B cell (primary cell): ENCODE measurements at places on chromosomes 1 and 21.

DNA sequence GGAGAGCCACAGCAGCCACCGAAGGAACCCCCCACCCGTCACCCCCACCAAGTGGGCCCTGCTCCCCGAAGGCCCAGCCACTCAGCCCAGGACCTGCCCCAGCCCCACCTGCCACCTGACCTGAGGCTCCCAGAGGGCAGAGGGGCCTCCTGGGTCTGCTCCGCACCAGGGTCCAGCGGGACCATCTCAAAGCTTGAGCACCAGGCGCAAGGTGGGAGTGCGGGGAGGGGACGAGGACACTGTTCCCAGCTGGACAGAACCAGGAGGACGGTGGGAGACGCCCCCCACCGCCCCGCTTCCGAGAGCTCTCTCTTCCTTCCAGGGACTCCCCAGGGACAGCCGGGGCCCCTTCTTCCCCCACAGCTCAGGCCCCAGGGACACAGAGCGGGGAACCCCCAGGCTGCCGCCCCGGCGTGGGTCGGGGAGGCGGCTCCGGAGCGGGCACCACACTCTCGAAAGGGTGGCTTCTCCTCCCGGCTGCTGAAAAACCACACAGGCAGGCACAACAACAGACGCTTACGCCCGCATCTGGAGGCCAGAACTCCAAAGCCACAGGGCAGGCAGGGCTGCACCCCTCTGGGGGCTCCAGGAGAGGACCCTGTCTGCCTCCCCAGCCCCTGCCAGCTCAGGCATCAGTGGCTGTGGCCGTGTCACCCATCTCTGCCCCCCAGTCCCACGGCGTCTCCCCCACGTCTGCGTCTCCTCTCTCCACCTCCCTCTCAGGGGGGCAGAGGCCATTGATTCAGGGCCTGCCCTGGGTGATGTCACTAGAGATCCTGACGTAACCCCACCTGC, 1.9 kb upstream of the TTLL10 start:
- peak; percentile 90 for DNase-seq

DNA sequence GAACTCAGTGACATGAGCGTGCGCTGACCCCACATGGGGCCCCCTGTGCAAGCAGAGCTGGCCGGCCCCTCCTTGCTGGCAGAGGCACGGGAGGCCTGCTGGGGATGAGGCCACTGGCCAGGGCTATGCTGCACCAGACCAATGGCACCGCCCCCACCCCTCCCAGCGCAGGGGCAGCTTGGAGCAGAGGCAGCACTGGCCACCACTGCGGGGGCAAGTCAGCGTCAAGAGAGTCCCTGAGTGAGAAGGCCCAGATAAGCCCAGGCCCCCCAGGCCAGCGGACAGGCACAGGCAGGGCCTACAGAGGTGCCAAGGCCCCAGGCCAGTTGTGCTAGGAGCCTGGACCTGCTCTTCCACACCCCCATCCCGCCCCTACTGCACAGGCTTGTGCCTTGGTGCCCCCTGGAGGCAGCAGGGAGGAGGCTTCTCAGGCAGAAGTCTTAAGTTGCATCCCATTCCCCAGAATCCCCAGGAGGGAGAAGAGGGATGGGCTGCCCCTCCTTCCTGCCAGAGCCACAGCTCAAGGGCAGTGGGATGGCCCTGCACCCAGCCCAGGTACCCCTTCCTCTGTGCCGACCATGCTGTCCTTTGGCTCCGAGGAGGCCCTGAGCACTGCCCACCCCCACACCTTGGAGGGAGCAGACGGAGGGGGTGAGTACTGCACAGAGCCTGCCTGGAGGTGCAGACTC, 35.8 kb downstream of the EPHX1 start:
- no peak for DNase-seq

DNA sequence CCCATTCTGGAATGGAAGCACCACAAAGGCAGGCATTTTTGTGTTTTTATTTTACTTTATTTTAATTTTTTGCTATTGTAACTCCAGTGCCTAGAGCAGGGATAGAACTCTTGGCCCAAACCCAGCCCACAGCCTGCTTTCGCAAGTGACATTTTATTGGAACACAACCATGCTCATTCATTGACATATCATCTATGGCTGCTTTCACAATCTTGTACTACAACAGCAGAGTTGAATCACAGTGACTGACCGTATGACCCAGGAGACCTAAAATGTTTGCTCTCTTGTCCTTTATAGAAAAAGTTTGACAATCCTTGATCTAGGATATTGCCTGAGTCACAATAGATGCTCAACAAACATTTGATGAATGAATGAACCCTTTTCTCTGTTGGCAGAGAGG, 83.9 kb upstream of the ATP1A1 start:
- no peak for DNase-seq

- no peak for DNase-seq
Observed at GRCh38 chr1:81920245-81920740, 119.6 kb downstream of the ADGRL2 start.

DNA sequence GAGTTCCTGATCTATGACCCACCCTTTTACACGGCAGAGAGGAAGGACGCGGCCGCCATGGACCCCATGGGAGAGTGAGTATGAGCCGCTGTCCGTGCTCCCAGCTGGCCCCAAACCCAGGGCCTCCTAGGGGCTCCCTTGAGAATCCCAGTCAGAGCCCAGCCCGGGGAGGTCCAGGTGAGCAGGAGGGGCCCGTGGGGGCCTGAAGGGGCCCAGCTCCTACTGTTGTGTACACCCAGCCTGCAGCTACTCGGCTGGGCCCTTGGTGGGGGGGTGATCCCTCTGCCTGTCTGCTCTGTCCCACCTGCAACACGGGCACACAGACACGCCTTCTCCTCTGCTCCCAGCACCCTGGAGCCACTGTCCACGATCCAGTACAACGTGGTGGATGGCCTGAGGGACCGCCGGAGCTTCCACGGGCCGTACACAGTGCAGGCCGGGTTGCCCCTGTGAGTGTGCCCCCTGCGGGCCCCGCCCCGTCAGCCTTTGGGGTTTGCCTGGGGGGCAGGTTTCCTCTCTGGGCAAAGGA, 28.6 kb upstream of the LRRC3 start:
- no peak for DNase-seq

DNA sequence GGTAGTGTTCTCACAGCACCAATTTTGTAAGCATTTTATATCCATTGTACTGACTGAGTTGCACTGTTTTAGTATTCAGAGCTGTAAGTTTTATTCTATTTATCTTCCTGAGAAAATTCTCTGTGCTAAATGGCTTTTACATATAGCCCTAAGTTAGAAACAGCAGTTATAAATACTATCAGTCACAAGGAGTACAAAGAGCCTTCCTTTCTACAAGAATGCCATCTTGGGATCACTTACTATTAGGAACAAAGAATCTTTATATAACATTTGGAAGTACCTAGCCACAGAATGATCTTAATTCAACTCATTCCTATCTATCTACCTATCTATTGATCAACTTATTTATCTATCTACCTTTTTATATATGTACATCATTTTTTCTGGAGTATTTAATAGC, 423.9 kb upstream of the RGS18 start:
- no peak for DNase-seq

GRCh38 chr1:159483501-159483900, 44.0 kb downstream of the OR10J1 start:
- DNase-seq = no peak

- DNase-seq = no peak
Observed at GRCh38 chr21:37445228-37445627, 78.7 kb downstream of the DYRK1A start.

DNA sequence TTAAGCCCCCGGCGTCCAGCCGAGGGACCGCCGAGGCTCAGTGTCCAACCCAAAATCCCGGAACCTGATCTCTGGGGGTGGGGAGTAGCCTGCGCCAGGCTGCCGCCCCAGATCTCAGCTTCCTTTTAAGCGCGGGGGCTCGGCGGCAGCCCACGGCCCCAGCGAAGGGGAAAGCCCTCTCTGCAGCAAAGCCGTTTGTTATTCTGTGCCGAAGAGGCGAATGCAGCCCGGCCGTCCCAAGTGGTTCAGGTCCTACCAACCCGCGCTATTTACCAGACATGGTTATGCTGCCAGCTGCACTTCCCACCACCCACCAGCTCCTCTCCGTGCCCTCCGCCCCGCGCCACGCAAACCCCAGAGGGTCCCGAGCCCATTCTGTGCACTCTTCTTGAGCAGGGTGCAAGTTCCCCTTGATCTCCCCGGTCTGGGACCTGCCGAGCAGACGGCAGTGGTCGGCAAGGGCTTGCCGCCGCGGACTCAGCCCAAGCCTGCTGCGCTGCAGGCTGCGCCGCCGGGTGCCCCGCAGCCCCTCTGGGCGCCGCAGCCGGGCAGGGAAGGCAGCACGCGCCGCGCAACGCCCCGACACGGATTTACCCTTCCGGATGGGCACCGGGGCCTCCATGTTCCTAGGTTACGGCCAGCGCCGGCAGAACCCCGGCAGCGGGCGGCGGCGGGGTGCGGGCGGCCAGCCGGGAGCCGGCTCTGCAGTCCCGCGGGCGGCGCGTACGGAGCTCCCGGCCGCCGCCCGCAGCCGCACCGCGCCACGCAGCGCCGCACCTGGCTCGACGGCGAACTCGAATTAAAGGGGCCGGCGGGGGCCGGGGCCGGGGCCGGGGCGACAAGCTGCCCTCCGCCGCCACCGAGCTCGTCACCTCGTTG, 738 bp upstream of the KCNA2 start:
- DNase-seq = peak; percentile 59

GRCh38 chr21:44286086-44286715, 525 bp downstream of the AIRE start:
- no peak for DNase-seq

DNA sequence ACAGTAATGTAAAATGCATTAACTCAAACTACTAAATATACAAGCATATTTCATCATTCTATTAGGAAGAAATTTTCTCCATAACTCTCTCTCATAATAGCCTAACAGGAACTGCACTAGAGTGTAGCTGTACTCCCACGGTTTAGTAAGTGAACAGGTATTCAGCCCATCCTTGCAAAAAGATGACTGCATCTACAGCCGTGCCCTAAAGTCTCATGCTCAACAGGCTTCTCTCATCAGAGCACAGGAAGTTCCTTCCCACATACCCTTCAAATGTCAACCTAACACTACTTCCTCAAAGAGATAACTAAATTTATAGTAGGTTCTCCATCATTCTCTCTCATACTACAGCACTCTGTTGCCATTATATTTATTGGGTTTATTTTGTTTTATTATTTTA, 251.6 kb downstream of the AKT3 start:
- DNase-seq = peak; percentile 8

DNA sequence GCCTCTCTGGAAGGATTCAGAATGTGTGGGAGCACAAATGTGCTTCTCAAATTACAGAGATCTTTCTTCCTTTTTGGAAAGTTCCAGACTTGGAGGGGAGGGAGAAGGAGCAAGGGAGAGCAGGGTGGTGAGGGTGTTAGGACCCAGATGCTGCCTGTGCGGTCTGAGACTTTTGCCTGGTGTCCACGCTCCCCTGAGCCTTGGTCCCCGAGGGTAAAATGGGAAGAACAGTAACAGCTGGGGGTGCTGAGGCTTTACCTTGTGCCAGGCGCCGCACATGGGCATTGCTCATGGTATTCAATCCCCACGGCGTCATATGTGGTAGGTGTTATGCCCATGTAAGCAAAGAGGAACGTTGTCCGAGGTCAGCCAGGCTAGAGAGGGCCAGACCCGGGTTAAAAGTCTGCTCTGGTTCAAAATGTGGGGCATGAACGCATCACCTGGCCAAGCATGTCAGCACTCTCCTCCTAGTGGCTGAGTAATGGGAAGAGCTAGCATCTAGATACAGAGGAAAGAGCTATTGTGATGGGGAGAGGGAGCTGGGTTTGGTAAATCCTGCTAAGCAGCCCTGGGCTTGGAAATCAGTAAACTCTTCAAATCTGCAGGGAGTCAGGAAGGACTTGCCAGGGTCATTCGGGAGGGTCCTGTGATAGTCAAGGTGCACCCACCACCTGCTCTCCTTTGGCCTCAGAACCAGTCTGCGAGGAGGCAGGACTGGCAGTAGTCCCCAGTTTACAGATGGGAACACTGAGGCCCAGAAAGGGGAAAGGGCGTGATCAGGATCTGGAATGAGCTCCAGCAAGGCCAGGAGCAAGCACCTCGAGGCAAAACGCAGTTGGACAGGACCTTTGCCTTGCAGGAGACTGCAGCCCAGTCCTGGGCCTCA, 4.5 kb upstream of the RUNX3 start:
- peak; percentile 68 for DNase-seq

DNA sequence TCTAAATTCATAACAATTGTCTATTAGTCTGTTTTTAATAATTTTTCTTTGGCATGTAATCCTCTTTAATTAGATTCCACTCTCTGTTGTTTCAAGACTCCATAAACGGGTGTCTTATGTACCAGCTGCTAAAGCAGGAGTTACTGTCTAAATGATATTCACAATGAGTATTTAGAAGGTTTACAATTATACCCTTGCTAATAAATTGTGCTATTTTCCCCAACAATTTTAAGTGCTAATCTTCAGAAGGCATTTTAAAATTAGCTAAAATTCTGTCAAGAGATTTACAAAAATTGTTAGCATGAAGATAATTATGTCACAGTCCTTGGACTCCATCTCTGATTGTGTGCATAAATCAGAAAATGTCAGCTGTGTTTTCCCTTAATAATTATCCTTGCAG, 83.7 kb downstream of the DPYD start:
- DNase-seq = no peak

DNA sequence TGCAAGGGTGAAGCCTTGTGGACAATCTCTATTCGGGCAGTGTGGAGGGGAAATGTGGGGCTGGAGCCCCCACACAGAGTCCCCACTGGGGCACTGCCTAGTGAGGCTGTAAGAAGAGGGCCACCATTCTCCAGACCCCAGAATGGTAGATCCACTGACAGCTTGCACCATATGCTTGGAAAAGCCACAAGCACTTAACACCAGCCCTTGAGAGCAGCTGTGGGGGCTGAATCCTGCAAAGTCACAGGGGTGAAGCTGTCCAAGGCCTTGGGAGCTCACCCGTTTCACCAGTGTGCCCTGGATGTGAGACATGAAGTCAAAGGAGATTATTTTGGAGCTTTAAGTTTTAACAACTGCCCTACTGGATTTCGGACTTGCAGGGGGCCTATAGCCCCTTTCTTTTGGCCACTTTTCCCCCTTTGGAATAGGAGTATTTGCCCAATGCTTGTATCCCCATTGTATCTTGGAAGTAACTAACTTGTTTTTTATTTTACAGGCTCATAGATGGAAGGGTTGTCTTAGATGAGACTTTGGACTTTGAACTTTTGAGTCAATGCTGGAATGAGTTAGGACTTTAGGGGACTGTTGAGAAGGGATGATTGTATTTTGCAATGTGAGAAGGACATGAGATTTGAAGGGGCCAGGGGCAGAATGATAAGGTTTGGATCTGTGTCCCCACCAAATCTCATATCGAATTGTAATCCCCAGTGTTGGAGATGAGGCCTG, 16.3 kb upstream of the COL6A1 start:
- no peak for DNase-seq

GRCh38 chr21:32545948-32546441, 39.3 kb downstream of the TCP10L start:
- no peak for DNase-seq

DNA sequence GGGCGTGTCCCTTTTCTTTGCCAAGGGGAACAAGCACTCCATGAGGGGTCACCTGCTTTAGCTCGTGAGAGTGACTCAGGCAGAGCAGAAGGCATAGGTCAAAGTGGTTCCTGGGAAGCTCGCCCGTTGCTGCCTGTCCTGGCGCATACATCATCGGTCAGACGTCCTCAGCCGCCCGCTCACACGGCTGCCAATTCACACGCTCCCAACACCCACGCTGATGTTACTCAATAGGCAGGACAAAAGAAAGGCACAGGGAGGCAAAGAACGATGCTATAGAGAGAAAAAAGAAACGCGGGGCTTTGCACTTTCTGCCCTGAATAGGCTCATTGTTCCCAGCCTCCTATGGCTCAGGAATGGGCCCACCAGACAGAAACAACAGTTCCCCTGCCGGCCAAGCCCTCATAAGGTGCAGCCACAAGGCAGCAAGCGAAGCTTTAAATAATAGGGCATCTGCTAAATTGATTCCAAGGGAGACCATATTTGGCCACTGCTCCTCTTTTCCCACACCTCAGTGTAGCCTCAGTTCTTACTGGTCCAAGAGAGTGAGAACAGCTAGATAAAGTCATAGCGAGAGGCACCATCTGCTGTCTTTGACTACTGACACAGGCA, 38.7 kb downstream of the VTCN1 start:
- DNase-seq = no peak
